HCT116 (cell line): ENCODE measurements at places on chromosomes 4 and X.

DNA sequence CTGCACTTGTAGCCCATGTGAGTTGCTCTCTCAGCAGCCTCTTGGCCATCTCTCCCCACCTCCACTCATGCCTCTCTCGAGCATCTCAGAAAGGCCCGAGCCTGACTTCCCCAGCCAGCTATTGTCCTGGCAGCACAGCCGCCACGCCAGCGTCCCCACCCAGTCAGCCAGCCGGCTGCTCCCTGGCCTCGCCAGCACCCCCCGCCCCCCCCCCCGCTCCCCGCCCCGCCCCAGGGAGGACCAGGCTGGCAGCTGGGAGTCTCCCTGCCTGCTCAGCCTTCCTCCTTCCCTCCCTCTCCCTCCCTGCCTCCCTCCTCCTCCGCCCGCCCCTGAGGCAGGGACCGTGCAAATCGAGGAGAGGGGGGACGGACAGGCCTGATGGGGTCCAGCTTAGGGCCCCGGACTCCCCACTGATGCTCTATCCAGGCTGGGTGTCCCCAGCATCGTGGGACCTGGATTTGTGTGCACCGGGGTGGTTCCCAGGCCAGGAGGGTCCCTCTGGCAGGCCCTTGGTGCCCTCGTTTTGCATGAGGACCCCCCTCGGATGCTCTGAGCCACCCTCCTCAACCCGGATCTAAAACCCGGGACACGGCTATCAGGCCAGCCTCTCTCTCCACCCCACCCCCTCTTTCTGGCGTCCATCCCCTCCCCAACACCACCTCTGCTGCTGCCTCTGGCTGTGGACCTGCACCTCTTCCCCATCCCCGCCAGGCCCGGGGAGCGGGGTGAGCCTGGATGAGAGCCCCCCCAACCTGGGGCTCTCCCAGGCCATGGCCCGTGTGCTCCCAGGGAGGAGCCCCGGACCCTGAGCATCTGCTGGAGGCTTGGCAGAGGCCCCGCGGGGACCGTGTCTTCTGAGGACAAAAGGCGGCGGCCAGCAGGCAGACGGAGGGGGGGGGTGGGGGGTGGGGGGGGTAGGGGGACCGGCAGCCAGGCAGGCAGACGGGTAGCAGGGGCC, at the start of gene GPR173:
Gene GPR173 (plus strand): TSS at position 621 of the 958 bp plus-strand sequence. CDS start 27,833 bp downstream, outside the sequence.
- DNase-seq: no peak

GRCh38 chrX:38403834-38404233, 51.4 kb downstream of the OTC start:
- DNase-seq: no peak

DNA sequence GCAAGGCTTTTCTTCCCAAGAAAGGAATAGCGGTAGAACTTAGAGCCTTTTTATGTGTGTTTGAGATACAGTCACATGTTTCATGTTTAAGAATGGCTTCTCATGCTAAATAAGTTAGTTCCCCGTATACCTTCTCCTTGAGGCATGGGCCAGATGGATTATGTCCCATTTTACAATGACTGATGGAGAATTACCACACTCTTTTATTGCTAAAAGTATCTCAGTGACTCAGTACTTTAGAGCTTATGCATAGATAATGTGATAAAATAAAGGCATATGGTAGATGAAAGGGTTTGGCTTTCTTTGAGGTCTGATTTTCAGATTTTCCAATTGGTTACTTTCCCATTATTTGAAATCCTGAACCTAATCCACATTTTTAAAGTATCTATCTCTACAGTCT, 121.8 kb upstream of the BMPR1B start:
- DNase-seq: no peak

DNA sequence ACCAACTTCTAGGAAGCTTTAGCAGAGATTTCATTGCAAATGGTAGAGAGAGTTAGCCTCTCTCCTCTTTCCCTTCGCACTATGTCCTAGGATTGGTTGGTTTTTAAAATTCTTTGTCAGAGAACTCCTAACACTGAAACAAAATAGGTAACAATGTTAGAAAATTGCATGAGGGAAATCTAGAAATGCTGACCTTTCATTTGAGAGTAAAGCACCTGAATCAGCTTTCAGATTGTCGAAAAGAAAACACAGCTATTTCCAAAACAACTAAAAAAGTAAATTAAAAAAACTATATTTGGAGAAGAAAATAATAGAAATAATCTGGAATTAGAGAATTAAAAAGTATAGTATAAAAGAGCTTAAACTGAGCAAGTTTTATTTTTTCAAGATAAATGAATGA, 108.1 kb upstream of the GK2 start:
- DNase-seq: no peak

- DNase-seq: no peak
Observed at GRCh38 chr4:87081826-87082225, 138.6 kb downstream of the KLHL8 start.

DNA sequence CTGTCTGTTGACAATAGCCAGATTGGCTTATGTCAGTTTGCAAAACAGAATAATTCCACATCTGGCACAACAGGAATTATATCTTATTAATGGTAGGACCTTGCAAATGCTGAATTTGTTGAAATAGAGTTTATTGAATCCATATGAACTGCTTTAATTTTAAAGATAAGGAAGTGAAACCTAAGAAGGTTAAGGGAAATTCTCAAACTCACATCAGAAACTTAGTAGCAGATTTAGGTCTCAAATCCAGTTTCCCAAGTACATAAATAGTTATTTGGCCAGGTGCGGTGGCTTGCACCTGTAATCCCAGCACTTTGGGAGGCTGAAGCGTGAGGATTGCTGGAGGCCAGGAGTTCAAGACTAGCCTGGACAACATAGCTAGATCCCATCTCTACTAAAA, 117.1 kb downstream of the HNRNPD start:
- no peak for DNase-seq

DNA sequence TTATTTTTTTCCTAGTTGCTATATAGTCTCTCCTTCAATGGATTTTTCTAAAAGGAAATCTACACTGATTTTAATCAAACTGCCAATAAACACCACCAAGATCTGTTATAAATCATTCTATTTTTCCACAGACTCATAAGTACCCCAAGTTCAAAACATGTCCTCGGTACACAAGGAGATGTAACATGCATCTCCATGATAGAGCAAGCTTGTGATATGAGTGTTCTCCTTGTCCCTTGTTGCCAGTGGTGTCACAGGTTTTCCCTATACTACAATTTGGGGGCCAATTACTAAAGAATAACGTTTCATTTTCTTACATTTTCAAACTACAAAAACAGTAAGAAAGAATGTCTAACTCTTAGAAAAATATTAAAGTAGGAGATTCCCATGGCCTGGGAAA, 491 bp downstream of the ARHGEF6 start:
- no peak for DNase-seq

- no peak for DNase-seq
Observed at GRCh38 chr4:111127841-111128240, 505.0 kb upstream of the PITX2 start.

DNA sequence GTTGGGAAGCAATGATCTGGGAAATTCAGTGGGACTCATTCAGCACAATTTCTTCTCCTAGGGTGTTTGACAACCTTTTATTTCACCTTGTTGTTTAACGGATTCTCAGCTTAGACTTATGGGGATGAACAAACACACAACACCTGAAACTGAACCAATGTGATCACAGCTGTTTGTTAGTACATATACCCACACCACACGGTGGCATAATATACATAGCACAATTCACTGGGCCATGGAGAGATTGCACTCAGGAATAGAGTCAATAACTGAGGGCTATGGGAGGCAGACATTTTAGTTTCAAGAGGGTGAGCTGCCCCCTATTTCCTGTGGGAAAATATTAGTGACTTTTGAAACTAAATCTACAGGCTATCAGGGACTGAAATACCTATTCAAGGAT, 148.0 kb downstream of the PARM1 start:
- DNase-seq: no peak

GRCh38 chr4:12635629-12636028, 848.5 kb downstream of the RAB28 start:
- DNase-seq: no peak

GRCh38 chr4:76175336-76175735, 27.1 kb upstream of the NUP54 start:
- no peak for DNase-seq

DNA sequence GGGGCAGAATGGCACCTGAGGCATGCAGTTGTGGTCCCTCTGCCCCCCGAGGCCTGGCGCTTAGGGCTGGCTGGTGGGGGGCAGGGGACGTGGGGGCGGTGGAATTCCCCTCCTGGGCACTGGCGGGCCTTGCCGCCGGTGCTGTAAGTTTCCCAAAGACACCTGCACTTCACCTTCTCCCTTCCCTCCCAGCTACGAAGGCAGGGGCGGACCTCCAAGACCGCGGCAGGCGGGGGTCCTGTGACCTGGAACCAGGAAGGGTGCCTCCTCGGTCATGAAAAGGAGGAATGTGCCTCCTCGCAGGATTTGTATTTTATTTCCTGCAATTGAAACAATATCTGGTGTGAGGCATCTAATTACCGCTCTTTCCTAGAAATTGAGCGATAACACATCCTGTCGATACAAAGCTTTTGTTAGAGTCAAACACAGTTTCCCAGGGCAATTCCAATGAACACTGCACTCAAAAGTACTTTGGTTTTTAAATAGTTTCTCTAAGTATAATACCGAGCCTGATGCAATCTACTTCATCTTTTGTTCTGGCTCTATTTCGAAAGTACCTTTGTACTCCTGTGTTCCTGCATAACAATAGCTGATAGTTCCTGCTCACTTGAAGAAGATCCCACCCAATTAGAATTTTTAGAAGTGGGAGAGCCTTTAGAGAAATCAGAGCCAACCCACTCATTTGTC, 12.3 kb upstream of the ADRA2C start:
- no peak for DNase-seq

GRCh38 chr4:184450743-184451535, 23.4 kb downstream of the IRF2 start:
- DNase-seq: no peak

GRCh38 chr4:123443401-123444289, 47.0 kb downstream of the SPRY1 start:
- no peak for DNase-seq

- no peak for DNase-seq
Observed at GRCh38 chr4:64614276-64614675, 205.0 kb upstream of the TECRL start.

DNA sequence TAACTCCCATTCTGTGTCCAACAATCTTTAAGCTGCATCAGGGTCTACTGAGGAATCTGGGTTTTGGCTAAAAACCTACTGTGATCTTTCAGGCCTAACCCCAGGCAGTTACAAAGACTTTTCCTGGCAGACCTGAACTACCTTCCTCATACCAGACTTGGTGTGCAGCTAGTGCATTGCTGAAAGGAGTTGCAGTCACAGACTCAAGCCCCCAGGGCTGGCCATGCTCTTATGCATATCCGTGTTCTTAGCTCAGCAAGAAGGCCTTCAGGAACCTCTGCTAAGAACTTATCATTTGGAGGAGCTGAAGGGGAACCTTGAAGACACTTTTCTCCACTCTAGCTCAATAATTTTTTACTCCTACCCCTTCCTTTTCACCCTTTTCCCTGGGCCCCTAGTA, 147.5 kb downstream of the INPP4B start:
- no peak for DNase-seq

DNA sequence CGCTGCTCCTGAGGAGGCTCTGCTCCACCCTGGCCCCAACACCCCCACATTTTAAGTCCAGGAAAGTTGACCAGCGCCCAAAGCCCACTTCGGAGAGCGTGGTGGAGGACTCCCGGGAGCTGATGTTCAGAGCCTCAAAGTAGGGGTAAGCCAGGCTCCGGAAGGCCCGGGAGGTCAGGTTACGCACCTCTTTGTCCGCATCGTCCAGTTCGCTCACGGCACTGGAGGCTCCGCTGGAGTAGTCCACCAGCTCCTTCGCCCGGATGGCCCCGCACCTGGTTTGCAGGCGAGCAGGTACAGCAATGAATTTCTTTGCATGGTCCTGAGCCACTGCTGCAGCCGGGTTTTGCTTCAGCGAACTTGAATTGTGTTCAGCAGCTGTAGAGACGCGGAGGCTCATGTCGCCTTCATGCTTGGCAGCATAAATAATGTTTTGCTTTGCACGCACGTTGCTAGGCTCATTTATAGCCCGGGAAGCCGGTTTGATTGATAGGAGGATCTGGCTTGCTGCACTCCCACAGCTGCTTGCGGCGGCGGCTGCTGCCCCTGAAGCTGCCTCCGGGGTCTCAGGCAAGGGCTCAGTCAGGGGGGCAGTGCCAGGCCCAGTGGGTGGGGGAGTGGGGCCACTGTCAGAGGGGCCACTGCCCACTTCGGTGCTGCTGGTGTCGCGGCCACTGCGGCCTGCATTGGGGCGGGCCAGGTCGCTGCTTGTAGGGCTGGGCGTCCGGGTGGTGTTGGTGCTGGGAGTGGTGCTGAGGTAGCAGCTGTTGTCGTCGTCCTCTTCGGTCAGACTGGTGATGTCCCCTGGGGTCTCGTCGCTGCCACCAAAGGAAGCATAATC, 4.8 kb downstream of the C4orf54 start:
- DNase-seq: no peak

DNA sequence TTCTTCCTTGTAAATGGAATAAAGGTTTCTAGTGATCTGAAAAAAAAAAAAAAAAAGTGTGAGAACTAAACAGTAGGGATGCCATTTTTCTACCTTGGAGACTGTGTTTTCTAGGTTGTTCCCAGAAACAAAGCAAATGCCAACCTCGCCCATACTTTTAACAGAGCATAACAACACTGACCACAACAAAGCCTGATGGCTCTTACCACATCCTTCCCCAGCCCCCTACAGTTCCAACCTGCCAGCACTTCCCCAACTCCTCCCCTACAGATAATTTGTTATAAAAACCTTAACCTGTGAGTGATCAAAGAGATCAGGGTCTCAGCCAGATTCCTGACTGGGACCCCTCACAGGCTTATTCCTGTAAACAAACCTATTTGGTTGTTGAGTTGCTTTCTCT, 940.0 kb downstream of the SH3BGRL start:
- DNase-seq: no peak

DNA sequence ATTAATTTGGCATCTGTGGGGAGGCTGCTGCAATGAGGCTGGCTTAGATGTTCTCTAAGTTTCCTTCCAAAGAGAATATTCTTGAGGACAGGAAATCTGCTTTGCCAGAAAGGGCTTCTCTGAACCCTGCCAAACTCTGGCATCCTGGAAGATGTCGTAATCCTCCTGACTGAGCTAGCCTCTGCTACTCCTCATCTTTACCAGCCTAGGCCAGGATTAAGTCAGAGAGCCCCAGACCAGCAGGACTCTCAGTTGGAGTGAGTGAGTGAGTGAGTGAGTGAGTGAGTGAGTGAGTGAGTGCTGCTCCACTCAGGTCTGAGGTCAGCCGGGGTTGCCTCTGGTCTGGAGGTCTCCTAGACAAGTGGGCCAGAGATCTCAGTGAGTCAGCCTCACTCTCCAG, 104.9 kb upstream of the SOD3 start:
- DNase-seq: no peak

GRCh38 chrX:53732797-53733196, 46.3 kb upstream of the HUWE1 start:
- no peak for DNase-seq

- DNase-seq: no peak
Observed at GRCh38 chr4:3708611-3709010, 57.6 kb upstream of the ADRA2C start.

- no peak for DNase-seq
Observed at GRCh38 chr4:161803171-161803570, 360.6 kb downstream of the FSTL5 start.

- DNase-seq: no peak
Observed at GRCh38 chr4:94926936-94927335, 169.2 kb downstream of the BMPR1B start.

GRCh38 chrX:12798601-12799000, 7.4 kb downstream of the PRPS2 start:
- DNase-seq: no peak
